ENCODE measurements at places on chromosomes 12 and 14. TPM values are rescaled to one million over a fixed set of nuclear protein-coding genes. Genes with fewer than 3 reads are reported as not detected.

FOXJ2 gene
- 12.2 TPM for total RNA-seq

IRAK4 gene
- total RNA-seq, result 7.3 TPM

KRT7 gene
- 67.6 TPM for total RNA-seq

ABCD2 gene
- total RNA-seq, result under 0.01 TPM

C12orf42 gene
- total RNA-seq, result not detected

KCNH3 gene
- 1.1 TPM for total RNA-seq

MYBPC1 gene
- not detected for total RNA-seq

RNASE3 gene
- not detected for total RNA-seq

LYSET gene
- total RNA-seq, result 4.6 TPM

AKAP3 gene
- total RNA-seq, result 0.13 TPM

RNF212B gene
- not detected for total RNA-seq

SELPLG gene
- total RNA-seq, result 1.4 TPM

ENDOU gene
- total RNA-seq, result not detected

LRIG3 gene
- total RNA-seq, result 60.8 TPM

FSCB gene
- total RNA-seq, result 0.25 TPM

PLEKHG3 gene
- total RNA-seq, result 136 TPM

CCDC175 gene
- total RNA-seq, result not detected

EPYC gene
- total RNA-seq, result not detected

MAP1LC3B2 gene
- 0.13 TPM for total RNA-seq

LARP4 gene
- 18.4 TPM for total RNA-seq

RD3L gene
- total RNA-seq, result not detected

CLEC1B gene
- not detected for total RNA-seq

TMEM117 gene
- total RNA-seq, result 8.0 TPM

SDR39U1 gene
- total RNA-seq, result 163 TPM

PRR13 gene
- 82.9 TPM for total RNA-seq

TOMM20L gene
- total RNA-seq, result not detected

MSI1 gene
- 2.0 TPM for total RNA-seq

CBLN3 gene
- total RNA-seq, result 1.6 TPM

IFNG gene
- not detected for total RNA-seq

MYF6 gene
- total RNA-seq, result 0.13 TPM

OTOGL gene
- total RNA-seq, result not detected

SPRYD4 gene
- total RNA-seq, result 1.5 TPM

RXYLT1 gene
- 17.8 TPM for total RNA-seq

GARIN6 gene
- total RNA-seq, result not detected

CCDC184 gene
- 0.33 TPM for total RNA-seq

HVCN1 gene
- 2.3 TPM for total RNA-seq

NRL gene
- 3.5 TPM for total RNA-seq

PLBD1 gene
- total RNA-seq, result 15.7 TPM

PRH2 gene
- not detected for total RNA-seq

CEBPE gene
- total RNA-seq, result not detected

All from mesangial cell (primary cell).